Ovary (tissue), 10 donors: ENCODE measurements at places on chromosomes 3 and 15. TPM values are rescaled to one million over a fixed set of nuclear protein-coding genes. Genes with fewer than 3 reads are reported as not detected.

DNA sequence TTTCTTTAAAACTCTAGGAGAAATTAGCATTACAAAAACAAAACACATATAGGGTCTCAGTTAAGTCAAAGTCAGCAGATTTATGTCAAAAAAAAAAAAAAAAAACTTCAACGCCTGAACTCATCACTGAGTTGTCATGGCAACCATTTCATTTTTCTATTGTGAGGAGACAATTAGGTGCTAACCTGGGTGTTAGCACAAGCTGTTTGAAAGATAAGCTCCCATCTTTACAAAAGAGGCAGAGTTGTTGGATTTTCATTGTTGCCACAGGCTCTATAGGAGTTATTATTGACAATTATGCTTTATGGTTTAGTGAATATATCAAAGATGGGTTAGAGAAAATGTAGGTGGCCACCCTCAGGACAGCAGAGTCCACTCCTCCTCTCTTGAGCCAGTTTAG is 806.9 kb downstream of the GRM7 start:
- DNase-seq: no peak

GRCh38 chr15:28978011-28978378 is 92.2 kb downstream of the APBA2 start:
- DNase-seq: no peak

GRCh38 chr3:2274526-2274925 is 175.9 kb downstream of the CNTN4 start:
- DNase-seq: no peak

AHSG gene
- not detected for polyA plus RNA-seq

- DNase-seq: no peak
Observed at GRCh38 chr3:149369991-149370866, 7.2 kb downstream of the TM4SF1 start.
